ENCODE measurements at places on chromosomes 12 and 14. TPM values are rescaled to one million over a fixed set of nuclear protein-coding genes. Genes with fewer than 3 reads are reported as not detected.

The PRPH gene
- total RNA-seq, result not detected

The TRPV4 gene
- not detected for total RNA-seq

The BMP4 gene
- not detected for total RNA-seq

The TMEM233 gene
- not detected for total RNA-seq

The ZNF385A gene
- total RNA-seq, result 1.5 TPM

The SPX gene
- not detected for total RNA-seq

The PZP gene
- not detected for total RNA-seq

The C1S gene
- total RNA-seq, result 4.3 TPM

The SSTR1 gene
- total RNA-seq, result not detected

The PTPRO gene
- total RNA-seq, result not detected

The FAM216A gene
- total RNA-seq, result 13.4 TPM

The INHBC gene
- total RNA-seq, result not detected

The ADAM20 gene
- total RNA-seq, result 0.84 TPM

The PKP2 gene
- 0.07 TPM for total RNA-seq

The CD69 gene
- total RNA-seq, result 55.6 TPM

The ANO2 gene
- total RNA-seq, result not detected

The CLEC4C gene
- not detected for total RNA-seq

The ASIC1 gene
- total RNA-seq, result not detected

The GPR65 gene
- total RNA-seq, result 20.4 TPM

The NDRG2 gene
- 3.1 TPM for total RNA-seq

The CAPZA3 gene
- not detected for total RNA-seq

All from natural killer cell treated with Interleukin-12 subunit alpha and Interleukin-12 subunit beta and Interleukin-15 and Interleukin-18, amount 100 ng/mL, for 72 hours (primary cell).